ENCODE measurements at places on chromosomes 2 and 18.

- DNase-seq = peak; percentile 48
These were observed 2.1 kb downstream of the PCBP1 start for GRCh38 chr2:70089220-70089982.

DNA sequence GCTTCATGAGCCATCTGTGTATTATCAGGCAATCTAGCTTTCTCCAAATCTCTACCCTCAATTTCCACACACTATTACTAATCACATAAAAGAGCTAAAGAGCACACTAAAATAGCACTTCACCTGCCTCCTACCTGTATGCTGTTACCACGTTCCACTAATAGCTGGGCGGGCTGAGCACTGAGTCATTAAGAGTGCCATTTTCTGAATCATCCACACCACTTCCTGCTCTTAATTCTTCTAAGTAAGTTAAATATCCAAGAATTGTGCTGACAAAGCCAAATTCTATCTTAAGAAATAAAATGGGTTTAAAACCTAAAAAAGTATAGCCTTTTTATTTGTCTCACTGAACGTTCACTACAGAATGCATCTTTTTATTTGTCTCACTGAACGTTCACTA, 35.7 kb downstream of the NOL10 start:
- no peak for DNase-seq

GRCh38 chr18:12701161-12701560, 1.4 kb downstream of the CEP76 start:
- no peak for DNase-seq

DNA sequence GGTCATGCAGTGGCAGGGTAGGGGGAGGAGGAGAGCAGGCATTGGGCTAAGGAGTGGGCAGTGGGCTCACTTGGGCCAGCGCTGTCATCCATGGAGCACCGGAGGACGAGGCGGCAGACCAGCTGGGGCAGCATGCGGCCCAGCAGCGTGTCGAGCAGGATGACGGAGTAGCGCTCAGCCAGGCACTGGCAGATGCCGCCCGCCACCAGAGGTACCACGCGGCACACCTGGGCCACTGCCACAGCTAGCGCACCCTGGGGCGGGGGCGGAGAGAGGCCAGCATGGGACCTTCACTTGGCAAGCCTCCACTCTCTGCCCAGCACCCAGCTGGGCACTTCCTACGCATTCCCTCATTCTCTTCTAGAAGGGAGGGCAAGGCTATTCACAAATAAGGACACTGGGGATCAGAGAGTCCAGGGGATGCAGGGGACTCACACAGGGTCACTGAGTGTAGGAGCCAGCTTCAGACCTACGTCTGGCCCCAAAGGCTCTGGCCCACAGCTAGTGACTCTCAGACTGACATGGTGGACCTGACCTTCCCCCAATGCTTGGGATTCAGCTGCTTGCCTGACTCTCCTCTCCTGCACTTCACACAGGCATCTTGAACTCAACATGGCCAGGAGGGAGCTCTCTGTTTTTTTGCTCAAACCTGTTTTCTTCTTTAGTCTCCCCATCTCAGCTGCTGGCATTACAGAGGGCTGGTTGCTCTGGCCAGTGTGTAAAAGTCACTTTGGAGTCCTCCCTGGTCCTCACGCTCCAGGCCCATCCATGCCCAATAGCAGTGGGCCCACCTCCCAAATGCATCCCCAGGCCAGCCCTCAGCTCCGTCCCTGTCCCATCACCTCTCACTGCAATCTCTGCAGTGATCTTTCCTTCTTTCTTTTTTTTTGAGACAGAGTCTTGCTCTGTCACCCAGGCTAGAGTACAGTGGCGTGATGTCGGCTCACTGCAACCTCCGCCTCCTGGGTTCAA, 4.1 kb downstream of the SFTPB start:
- no peak for DNase-seq

- no peak for DNase-seq
These were observed 65.2 kb upstream of the CTDP1 start for GRCh38 chr18:79614211-79614955.

DNA sequence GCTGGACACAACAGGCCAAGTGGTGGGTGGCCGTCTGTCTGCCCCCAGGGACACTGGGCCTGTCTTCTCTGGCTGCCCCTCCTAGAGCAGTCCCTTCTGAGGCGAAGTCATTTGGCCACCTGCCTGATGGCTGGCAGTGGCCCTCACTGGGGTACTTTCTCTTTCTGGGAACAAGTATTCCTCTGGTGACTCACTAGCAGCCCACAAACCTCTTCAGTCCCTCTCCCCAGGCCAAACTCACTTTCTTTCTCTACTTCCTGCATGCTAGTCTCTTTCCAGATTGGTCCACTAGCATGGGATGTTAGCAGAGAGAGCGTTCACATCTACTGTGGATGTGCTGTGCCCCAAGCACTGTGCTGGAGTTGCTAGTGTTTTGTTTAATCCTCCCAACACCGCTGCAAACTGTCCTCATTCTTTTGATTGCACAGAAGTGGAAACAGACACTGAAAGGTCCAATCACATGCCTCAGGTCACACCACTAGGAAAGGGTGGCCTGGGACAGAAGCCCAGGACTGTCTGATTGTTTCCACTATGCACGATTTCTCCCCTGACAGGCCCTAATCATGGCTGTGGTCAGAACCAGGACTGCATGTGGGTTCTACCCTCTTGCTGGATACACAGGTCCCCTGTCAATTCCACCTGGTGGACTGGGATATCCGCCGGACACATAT, 5.2 kb downstream of the DYSF start:
- DNase-seq = no peak

- peak; percentile 46 for DNase-seq
These were observed 181.1 kb upstream of the PGAP1 start for GRCh38 chr2:197107291-197108269.

- no peak for DNase-seq
These were observed 123.6 kb downstream of the EIPR1 start for GRCh38 chr2:3253913-3254441.

DNA sequence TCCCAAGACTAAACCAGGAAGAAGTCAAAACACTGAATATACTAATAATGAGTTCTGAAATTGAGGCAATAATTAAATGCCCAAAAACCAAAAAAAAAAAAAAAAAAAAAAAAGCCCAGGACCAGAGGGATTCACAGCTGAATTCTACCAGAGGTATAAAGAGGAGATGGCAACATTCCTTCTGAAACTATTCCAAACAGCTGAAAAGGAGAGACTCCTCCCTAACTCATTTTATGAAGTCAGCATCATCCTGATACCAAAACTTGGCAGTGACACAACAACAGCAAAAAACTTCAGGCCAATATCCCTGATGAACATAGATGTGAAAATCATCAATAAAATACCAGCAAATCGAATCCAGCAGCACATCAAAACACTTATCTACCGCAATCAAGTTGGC, 108.5 kb upstream of the COL3A1 start:
- no peak for DNase-seq

- DNase-seq = no peak
These were observed 17.9 kb upstream of the SPTBN1 start for GRCh38 chr2:54438271-54438670.

DNA sequence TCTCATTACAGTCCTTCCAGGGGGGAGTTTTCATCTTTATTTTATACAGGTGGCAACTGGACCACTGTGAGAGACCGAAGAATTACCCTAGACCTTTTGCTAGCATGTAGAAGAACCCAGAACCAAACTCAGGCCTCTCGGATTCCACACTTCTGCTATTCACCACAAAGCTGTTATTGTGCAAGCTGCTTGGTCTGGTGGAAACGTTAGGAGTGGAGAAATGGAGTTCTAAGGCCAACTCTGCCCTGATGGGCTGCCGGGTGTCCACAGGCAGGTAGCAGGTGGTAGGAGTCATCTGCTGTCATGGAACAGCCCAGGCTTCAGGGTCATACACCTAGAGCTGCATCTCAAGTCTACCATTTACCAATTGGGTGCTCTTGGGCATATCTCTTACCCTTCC, 218.8 kb downstream of the BCL11A start:
- DNase-seq = no peak

DNA sequence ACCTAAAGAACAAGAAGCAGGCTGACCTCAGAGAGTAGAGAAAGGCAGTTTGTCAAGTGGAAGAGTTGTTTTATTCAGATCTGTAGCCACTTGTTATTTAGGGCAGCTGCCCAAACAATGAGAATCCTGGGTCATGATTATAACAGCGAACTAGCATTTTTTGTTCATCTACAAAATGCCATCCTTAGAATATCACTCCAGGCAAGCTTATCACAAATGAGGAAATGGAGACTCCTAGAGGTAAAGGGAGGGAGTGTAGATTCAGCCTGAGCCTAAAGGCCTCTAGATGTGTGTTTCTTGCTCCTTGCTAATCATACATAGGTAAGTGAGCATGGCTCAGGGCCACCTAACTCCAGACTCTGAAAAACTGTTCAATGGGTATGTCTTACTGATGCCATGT, 126.1 kb downstream of the HNMT start:
- DNase-seq = peak; percentile 76

- no peak for DNase-seq
These were observed 167.0 kb downstream of the AFF3 start for GRCh38 chr2:99975386-99975785.

GRCh38 chr18:32293107-32293506, 103.3 kb downstream of the MEP1B start:
- DNase-seq = no peak

- no peak for DNase-seq
These were observed 25.2 kb upstream of the REL start for GRCh38 chr2:60855989-60856669.

GRCh38 chr2:63880625-63881024, 38.9 kb downstream of the UGP2 start:
- no peak for DNase-seq

GRCh38 chr18:55864281-55864680, 276.3 kb upstream of the TCF4 start:
- DNase-seq = no peak

- DNase-seq = no peak
These were observed 1.4 kb downstream of the FIGN start for GRCh38 chr2:163734401-163734800.

- DNase-seq = no peak
These were observed 349.9 kb upstream of the MEIS1 start for GRCh38 chr2:66084948-66085590.

DNA sequence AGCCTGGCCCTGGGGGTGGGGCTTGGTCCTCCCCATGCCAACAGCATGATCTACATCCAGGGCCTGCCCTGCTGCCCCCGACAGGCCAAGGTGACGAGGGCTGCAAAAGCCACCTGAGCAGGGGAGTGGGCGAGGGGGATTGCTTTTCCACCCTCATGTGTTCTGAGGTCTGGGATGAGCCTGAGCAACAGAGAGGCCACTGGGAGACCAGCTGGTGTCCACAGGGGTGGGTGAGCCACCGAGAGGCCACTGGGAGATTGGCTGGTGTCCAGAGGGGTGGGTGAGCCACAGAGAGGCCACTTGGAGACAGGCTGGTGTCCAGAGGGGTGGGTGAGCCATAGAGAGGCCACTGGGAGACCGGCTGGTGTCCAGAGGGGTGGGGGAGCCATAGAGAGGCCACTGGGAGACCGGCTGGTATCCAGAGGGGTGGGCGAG, 147.4 kb upstream of the GPC1 start:
- no peak for DNase-seq

GRCh38 chr2:230472621-230473018, 56.6 kb downstream of the SP100 start:
- DNase-seq = no peak

DNA sequence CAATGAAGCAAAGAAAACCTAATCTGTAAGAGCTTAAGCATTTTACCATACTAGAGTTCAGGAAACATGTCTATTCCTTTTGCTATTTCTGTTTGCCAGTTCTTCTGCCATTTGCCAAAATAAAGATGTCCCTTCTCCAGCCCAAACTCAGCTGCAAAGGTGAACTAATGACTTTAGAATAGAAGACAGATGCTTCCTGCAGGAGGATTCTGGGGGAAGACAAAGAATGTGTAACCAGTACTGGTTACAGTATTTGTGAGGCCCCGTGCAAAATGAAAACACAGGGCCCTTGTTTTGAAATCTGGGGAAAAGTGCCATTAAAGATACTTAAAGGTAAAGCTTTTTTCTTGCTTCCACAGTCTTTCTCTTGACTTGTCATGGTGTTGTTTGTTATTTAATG, 34.3 kb upstream of the MTX2 start:
- DNase-seq = peak; percentile 71

- DNase-seq = peak; percentile 59
These were observed 9.0 kb upstream of the FABP1 start for GRCh38 chr2:88136817-88137216.

DNA sequence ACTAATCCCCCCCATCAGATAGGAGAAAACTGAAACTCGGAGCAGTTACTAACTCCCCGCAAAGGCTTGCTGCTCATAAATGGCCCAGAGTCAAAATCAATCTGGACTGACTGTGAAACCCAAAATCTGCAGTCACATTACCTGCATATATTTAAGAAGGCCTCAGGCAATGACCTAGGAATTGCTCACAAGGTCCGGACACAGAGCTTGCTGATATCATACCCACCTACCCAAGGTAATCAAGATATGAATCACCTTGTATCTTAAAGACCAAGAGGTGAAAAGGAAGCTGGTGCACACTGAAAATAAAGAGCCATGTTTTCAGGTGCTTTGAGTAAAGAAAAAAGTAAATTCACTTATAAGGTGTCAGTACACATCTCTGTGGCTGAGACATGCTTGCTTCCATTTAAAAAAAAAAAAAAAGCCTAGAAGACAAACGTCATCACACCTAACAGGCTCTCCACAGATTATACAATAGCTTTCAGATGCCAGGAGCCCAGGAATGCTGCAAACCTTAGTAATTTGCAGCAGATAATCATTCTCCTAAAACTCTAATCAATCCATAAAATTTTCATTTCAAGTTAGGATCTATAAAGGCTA, 195.4 kb downstream of the ZEB2 start:
- no peak for DNase-seq

GRCh38 chr2:232632904-232633412, 446 bp upstream of the EFHD1 start:
- DNase-seq = no peak

DNA sequence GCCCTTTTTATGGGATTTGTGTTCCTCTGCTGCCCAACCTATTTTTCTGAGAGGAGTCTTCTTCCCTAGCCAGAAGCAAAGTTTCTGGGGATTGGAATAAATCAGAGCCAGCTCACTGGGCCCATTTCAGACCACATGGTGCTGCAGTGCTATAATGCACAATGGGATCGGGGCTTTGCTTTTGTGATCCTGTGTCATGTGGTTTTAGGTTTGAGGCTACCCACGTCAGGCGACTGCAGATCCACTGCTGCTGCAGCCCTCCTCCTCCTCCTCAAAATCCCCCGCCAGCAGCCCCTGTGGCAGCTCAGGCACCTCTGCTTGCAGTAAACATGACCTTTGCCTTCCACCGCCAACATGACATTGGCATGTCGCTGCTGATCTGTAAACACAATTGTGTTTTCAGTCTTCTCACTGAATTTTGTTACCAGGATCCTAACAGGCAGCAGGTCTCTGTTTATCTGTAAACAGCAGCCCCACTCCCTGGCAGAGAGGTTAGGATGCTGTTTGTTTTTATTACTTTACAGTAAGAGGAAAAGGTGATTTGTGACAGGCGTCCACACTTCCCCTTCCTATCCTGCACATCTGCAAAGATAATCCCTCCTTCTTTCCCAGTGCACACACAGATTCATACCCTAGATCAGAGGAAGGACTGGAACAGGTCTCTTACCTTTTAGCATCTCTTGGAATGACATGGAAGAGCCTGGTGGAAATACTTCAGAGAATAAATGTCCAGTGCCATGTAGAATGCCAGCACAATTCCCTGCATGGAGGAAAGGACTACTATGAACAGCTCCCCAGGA, 130.8 kb downstream of the FOXI3 start:
- no peak for DNase-seq

Measured in SK-MEL-5 (cell line).